ENCODE measurements at places on chromosomes 4 and X.

GRCh38 chrX:149365061-149365460 is 140.0 kb downstream of the IDS start:
- DNase-seq = no peak

DNA sequence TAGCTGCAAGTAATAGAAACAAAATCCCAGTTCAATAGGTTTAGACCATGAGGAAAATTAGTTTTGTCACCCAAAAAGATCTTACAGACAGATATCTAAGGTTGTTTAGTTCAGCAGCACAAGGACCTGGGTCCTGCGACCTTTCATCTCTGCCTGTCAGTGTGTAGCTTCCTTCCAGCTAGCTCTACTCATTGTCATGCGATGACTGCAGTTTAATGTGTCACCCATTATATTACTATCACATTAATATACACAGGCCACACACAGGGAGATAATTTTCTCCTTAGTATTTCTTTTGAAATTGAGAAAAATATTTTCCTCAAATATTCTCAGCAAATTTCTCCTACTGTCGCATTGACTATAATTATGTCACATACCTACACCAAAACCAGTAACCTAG is 232.1 kb upstream of the ARSJ start:
- no peak for DNase-seq

- no peak for DNase-seq
Observed at GRCh38 chr4:176270669-176271068, 1.6 kb upstream of the ASB5 start.

- no peak for DNase-seq
Observed at GRCh38 chr4:94536049-94536448, 84.3 kb downstream of the PDLIM5 start.

- no peak for DNase-seq
Observed at GRCh38 chr4:4866866-4867374, 7.5 kb downstream of the MSX1 start.

DNA sequence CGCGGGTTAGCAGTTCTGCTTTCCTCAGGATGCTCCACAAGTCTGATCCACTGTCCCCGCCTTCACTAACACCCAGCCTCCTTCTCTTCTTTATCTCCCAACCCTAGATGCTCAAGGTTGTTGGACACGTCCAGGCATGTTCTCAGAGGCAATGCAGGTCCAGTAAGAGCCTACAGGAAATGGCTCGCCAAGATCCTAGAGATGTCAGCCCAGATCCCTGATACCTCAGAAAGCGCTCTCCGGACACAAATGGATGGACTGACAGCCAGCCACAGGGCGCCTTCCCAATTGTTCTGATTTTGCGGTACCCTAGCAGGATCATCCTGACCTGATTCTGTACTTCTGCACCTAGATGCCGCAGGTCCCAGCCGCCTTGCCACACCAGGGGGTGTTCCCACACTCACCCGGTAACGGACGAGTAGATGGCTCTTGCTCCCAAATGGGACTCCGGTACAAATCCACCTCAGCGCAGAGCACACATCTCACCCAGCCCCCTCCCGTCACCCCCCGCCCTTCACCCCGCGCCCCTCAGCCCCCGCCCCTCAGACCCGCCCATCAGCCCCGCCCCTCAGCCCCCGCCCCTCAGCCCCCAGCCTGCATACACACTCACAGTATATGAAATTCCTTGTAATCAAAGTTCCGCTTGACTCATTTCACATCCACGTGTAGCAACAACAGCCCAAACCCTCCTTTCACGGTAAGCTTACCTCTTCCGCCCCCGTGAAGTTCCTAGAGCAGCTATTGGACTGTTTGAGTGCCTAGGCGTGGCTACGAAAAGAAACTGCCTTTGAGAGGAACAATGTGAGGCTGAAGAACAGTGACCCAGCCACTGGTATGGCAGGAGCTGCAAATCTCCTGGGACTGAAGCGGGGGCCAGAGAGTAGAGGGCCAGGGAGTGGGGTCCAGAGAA is at the start of gene EDA2R:
Gene EDA2R, minus strand, starts transcription at position 488 of the 910 bp plus-strand sequence. CDS start 23,058 bp downstream, outside the sequence.
- no peak for DNase-seq

DNA sequence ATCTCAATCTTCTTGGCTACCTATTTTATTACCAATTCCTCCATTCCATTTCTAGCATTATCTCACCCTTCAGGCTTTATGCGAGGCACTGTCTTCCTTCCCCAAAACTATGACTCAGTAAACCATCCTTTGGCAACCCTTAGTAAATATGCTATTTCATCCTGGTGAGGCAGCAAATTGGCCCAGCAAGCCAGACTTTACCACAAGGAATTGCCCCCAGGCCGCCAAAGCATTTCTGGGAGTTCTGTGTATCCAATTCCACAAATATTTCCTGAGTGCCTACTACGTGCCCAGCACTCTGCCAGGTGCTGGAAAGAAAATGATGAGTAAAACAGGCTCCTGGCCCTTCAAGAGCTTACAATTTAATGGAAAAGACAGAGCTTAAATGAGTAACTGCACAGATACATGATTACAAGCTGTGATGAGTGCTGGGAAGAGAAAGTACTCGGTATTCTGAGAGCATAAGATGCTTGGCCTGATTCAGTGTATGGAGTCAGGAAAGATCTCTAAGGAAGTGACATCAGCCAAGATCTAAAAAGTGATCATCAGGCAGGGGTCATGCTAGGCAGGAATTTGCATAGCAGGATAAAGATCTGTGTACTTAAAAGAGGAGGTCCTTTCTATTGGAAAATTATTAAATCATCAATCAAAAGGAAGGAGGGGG is 193.8 kb downstream of the ADAMTS3 start:
- DNase-seq = no peak

GRCh38 chr4:23483320-23483960 is 406.4 kb downstream of the PPARGC1A start:
- no peak for DNase-seq

DNA sequence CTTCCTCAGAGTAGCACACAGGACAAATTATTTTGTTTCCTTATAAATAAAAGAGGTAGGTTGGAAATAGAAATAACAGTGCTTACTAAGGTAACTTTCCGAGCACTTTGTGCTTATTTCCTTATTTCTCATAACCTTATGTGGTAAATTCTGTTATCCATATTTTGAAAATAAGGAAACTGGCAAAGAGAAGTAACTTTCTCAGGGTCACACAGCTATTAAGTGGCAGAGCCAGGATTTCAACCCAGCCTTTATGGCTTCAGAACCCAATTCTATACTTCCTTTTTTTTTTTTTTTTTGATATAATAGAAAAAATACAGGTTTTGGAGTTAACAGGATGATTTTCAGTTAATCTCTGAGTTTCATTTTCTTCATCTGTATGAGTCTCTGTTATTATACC is 3.3 kb downstream of the UTP3 start:
- no peak for DNase-seq

- DNase-seq = no peak
Observed at GRCh38 chr4:70721747-70722146, at the start of gene RUFY3. RUFY3 (plus strand) TSS chr4:70721964; CDS start chr4:70722574, 610 bp downstream.

DNA sequence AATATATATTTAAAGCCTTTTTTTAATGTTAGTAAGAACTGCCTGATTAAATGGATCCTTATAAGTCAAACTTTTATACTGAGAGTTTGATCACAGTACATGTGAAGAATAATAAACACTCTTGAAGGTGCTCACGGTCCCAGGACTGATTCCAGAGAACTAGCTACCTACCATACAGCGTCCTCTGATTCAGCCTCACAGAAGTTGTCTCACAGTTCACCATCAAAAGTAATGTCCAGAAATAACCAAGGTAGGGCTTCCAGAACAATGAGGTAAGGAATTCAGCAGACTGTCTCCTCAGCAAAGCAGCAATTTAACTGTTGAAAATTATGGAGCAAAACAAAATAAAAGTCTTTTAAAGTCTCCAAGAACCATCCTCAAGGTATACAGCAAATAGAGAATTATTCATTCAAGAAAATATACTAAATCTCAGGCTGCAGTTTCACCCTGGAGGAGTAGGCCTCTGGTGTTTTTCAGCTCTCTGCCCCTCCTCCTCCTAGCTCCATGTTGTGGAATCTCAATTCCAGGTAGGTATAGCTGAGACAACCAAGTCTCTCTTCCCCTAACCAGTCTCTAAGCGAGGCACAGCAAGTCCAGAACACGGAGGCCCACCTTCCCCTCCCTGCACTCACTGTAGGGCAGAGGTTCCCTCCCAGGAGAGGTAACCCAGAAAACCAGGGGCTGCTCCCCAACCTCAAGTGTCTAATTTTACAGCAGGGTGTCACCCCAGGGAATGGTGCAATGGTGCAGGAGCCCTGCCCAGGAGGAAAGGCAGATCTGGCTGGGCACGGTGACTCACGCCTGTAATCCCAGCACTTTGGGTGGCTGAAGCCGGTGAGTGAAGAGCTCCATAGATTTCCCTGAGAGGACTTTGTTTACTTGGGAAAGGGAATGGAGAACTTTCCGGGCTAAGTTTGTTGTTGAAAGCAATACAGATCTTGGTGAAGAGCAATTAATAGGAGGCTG is 28.6 kb downstream of the FAM241A start:
- no peak for DNase-seq

DNA sequence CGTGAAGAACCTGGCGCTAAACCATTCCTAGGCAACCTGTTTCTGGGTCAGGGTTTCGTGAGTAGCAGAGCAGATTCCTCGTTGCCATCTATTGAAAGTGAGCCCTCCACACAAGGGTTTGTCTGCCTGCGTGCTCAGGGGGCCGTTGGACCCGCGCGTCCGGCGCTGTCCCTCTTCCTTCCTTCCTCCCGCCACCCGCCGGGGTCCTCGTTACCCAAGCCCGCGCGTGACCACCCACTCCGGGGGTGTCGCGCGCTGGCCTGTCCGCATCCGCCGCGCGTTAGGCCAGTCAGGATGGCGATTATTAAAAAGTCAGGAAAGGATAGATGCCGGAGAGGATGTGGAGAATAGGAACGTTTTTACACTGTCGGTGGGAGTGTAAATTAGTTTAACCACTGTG is 66.8 kb downstream of the LINC00632 start:
- no peak for DNase-seq

DNA sequence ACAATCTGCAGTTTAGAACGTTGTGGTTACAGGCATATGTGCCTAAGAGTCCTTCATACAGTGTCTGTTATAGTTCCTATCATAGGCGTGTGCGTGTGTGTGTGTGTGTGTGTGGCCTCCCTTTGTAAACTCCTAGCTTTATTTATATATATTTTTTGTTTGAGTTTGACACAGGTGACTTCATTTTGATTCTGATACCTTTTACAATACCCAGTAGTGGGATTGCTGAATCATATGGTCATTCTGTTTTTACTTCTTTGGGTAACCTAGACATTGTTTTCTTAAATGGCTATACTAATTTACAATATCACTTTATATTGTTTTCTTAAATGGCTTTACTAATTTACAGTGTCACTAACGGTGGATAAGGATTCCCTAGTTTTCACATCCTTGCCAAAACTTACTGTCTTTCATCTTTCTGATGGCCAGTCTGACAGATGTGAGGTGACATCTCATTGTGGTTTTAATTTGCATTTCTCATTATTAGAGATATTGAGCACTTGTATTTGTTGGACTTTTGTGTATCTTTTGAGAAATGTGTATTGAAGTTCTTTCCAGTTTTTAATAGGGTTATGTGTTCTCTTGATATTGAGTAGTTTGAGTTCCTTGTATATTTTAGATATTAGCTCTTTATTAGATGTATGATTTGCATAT is 211.1 kb upstream of the NUDT6 start:
- DNase-seq = no peak

DNA sequence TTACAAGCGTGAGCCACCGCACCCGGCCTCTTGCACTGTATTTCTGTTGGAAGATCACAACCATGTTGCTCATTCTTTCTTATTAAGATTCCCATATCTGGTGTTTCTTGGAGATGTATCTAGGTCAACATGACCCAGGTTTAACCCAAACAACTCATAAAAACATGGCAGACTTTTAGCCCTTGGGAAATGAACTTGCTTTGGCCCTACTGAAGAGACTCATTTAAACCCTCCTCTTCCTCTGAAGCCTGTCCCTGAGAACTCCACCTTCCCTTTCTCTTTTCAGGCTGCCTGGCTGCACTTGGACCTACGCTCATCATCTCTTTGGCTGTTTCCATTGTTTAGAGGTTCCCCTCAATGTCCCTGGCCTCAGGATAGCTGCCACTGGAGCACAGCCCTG is 22.8 kb upstream of the OPN1LW start:
- DNase-seq = no peak

GRCh38 chr4:68872643-68873502 is 57.1 kb downstream of the UGT2B10 start:
- DNase-seq = no peak

GRCh38 chr4:167111092-167111491 is 123.2 kb downstream of the SPOCK3 start:
- no peak for DNase-seq
